Aorta (tissue), 5 donors: ENCODE measurements at places on chromosomes 1 and 21. TPM values are rescaled to one million over a fixed set of nuclear protein-coding genes. Genes with fewer than 3 reads are reported as not detected.

Gene TMEM200B
- 18.2 TPM for total RNA-seq

Gene GUCA2B
- not detected for total RNA-seq

Gene RBM11
- 1.4 TPM for total RNA-seq

Gene GPR25
- not detected for total RNA-seq

DNA sequence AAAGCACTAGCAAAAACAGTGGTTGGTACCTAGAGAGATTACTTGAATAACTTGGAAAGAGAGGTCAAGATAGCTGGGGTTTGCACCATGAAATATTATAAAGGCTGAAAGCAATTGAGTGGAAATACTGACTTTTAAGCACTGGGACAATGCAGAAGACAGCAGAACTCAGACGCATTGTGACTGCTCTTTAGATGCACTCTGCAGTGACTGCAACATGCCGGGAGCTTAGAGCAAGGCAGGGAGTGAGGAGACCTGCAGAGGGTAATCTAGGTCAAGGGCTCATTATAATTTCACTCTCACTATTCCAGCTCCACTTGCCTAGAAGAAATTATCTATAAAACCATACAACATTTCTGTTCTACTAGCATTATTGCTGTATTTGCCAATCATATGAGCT lies 36.6 kb downstream of the OLFM3 start:
- no peaks in the 10 kb centered on the region for H3K36me3 ChIP-seq
- no peak overlapping the region for H3K4me3 ChIP-seq
- DNase-seq: no peak
- H3K27ac ChIP-seq: no peak overlapping the region
- no peaks in the 10 kb centered on the region for H3K27me3 ChIP-seq

DNA sequence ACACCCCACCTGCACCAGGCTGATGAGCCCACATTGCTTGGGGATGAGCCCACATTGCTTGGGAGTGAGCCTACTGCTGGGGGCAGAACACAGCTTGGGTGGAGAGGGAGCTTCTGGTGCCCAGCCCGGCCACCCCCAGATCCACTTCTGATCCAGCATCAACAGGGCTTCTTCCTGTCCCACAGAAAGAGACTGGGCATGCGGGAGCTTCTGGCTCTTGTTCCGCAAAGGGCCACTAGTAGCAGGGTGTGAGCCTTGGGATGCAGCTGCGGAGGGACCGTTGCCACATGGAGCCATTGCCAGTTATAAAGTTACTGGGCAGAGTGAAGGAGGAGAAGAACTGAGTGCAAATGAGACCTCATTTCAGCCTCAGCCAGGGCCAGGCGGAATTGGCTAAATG lies 36.3 kb downstream of the PKP1 start:
- no peak overlapping the region for H3K27ac ChIP-seq
- peak; percentile 5 for DNase-seq
- H3K4me3 ChIP-seq: no peak overlapping the region
- H3K36me3 ChIP-seq: no peaks in the 10 kb centered on the region
- H3K27me3 ChIP-seq: no peaks in the 10 kb centered on the region

DNA sequence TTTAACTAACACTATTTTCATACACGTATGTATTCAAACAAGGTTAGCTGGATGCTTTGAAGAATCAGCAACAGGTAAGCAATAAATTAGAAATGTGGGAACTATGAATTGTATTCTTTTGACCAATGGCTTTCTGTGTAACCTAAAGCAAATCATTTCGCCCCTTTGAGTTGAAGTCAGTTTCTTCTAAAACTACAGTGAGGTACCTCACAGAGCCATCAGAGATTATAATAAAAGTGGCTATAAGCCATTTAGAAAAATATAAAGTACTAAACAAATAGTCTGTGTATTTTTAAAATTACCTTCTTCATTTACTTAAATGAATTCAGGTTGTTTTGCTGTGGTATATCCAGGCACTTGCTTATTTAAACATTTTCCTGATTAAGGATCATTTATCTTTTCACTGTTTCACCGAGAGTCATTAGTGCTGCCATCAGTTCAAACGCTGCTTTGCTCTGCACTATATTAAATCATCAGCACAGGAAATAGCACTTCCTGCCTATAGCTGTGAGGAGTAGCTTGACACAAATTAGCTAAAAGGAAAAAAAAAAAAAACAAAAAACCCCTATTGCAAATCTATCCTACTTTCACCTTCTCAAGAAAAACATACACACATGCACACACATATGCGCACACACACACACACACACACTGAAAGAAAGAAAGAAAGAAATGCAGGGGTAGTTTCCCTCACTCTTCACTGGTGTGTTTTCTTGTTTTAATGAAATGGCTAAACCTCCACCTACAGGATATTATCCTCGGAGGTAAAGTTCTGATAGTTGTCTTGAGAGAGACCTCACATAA lies 39.8 kb upstream of the C1orf105 start:
- no peaks in the 10 kb centered on the region for H3K36me3 ChIP-seq
- no peak overlapping the region for H3K27ac ChIP-seq
- DNase-seq: no peak
- H3K4me1 ChIP-seq: peaks cover 2% of the 10 kb centered on the region
